ENCODE measurements at places on chromosomes 4 and X.

- no peak for DNase-seq
Observed at GRCh38 chr4:1019729-1020470, 8.5 kb downstream of the FGFRL1 start.

- no peak for DNase-seq
Observed at GRCh38 chrX:968148-968965, 244.1 kb downstream of the CRLF2 start.

- no peak for DNase-seq
Observed at GRCh38 chr4:113739197-113739596, 22.3 kb downstream of the CAMK2D start.

DNA sequence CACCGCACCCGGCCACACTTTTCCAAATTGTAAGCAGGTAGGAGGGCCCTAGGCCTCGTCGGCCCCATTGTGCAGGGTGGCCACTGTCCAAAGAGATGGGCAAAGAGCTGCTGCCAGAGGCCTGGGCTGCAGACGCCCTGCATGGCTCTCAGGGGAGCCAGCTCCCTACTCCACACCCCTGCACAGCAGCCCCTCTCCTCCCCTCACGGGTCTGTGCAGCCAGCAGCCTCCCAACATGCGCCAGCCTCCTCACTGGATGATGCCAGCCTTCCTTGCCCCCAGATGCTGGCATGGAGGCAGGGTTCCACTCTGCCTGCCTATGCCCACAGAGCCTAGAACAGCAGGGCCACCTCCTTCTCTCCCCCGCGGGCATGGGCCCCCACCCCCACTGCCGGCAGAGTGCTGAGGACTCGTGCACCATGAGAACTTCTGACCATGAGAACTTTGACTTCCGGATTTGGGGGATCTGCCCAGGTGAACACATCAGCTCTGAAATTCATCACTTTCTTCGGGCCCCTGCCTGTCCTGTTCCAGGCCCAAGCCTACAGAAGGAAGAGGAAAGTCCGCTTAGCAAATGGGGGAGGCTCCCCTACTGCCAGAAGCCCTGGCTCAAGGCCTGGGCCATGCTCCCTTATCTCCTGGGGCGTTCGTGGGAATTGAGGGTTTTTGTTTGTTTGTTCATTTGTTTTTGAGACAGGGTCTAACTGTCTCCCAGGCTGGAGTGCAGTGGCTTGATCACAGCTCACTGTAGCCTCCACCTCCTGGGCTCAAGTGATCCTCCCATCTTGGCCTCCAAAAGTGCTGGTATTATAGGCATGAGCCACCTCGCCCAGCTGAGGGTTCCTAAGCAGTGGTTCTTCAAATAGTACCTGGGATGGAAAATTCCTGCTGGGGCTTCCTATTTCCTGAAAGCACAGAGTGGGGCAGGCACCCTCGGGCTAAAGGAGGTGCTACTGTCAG, 8.0 kb downstream of the IRAK1 start:
- DNase-seq: no peak

DNA sequence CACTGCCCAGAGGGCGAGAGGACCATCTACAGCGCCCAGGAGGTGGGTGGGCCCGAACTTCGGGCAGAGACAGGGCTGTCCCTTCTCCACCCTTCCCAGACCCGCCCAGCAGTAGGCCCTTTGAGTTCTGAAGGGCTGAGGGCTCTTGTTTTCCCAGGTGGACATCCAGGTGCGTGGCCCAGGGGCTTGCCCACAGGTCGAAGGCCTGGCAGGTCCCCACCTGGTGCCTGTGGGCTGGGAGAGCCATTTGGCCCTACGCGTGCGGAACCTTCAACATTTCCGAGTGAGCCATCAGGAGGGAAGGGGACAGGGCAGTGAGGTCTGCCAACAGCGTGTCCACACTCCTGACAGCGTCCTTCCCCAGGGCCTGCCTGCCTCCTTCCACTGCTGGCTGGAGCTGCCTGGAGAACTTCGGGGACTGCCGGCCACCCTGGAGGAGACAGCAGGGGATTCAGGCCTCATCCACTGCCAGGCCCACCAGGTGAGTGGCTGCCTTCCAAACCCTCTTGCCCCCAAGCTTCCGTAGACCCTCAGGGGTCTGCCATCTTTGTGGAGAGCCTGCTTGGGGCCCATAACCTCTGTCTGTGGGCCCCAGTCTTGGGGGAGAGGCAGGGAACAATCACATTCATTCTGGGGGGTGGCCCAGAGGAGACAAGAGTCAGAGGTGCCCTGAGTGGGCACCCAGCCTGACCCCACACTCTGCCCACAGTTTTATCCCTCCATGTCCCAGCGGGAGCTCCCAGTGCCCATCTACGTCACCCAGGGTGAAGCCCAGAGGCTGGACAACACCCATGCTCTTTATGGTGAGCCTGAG, 6.8 kb downstream of the PLXNB3 start:
- no peak for DNase-seq

DNA sequence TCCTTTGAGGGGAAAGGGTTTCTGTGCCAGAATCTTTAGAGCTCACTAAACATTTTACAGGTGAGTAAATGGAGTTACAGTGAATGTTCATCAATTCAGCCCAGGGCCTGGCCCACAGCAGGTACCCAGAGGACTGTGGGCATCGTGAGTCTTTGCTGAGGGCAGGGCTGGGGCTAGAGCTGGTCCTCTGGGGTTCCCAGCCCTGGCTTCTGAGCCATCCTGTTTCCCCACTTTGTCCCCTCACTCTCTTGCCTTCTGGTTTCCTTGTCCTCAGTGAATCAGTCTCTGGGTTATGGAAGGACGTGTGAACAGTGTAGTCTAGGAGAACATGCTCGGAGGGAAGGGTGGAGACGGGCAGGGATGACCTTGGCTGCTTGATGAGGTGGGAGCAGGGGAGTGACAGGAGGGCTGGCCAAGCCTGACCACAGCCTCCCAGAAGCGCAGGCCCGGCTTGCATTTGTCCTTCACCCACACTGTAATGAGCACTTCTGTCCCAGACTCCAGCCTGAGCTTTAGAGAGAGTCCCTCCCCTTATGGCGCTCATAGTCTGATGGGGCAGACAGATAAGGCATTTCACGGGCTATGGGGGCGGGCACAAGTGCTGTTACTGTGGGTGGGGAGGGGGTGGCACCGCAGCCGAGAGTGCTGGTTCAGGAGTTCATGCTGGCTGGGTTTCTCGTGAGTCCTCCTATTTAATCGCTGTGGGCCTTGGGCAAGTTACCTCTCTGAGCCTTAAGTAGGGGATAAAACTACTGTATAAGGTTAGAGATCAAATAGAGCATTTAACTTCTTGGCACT, 17.3 kb downstream of the TBC1D14 start:
- DNase-seq: no peak

DNA sequence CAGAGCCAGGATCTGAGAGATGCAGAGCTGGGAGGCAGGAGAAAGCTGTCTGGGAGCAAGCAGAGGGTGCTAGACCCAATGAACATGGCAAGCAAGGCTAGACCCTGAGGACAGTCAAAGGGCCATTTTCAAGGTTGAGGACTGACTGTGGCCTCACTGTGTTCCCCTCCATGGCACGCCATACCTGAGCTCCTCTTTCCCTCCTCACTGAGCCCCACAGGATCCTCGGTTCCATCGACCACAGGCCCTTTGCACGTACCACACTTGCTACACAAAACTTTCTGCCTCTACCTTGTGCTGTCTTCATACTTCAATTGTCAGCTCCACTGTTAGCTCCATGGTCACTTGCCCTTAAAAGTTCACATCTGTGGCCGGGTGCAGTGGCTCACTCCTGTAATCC, 45.5 kb upstream of the CD99 start:
- no peak for DNase-seq

DNA sequence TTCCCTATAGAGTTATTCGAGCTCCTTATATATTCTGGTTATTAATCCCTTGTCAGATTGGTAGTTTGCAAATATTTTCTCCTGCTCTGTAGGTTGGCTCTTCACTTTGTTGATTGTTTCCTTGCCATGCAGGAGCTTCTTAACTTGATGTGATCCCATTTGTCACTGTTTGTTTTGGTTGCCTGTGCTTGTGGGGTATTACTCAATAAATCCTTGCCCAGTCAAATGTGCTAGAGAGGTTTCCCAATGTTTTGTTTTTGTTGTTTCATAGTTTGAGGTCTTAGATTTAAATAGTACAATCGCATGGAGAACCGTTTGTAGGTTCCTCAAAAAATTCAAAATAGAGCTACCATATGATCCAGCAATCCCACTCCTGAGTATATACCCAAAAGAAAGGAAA, 2.3 kb upstream of the SYTL5 start:
- DNase-seq: no peak

DNA sequence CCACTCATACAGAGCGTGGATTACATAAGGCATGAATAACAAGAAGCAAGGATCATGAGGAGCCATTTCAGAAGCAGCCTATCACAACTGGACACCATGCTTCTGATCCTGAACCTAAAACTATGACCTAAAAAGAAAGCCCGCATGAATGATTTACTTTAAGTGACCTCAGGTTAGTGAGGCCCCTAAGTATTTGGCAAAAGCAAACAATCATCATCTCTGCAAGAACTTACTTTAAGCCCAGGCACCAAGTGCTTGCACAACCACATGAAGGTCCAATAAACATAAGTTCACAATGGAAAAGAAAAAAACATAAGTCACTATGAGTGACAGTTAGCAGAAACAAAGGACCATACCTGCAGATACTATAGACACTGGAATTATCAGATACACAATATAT, 7.9 kb upstream of the MBTPS2 start:
- DNase-seq: no peak

- DNase-seq: no peak
Observed at GRCh38 chr4:147487616-147488015, 6.7 kb downstream of the EDNRA start.

- peak; percentile 34 for DNase-seq
Observed at GRCh38 chr4:73599182-73599581, 21.1 kb downstream of the RASSF6 start.

GRCh38 chr4:25401066-25401465, 24.0 kb downstream of the ANAPC4 start:
- no peak for DNase-seq

- no peak for DNase-seq
Observed at GRCh38 chrX:118346258-118347094, 570 bp downstream of the WDR44 start.

DNA sequence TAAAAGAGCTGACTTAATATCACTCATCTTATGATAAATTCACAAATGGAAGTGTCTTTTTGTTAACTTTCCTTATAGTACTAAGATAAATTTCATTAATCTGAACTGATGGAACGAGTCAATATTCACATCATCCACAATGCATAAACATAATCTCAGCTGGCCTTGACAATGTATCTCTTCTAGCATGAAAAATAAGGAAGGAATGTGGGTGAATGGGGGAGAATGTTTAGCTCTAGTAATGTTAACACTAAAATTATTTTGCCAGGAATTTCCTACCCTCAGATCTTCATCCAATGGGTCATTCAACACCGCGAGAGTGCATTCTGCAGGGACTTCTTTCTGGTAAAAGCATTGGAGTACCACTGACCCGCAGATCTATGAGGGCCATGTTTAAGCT, 15.8 kb downstream of the TRPC3 start:
- DNase-seq: no peak

GRCh38 chr4:77181720-77182119, 24.7 kb downstream of the CCNG2 start:
- DNase-seq: no peak

- DNase-seq: no peak
Observed at GRCh38 chr4:58507079-58507478, 1396.9 kb upstream of the IGFBP7 start.

GRCh38 chr4:83440148-83440814, 15.3 kb downstream of the HELQ start:
- no peak for DNase-seq

- no peak for DNase-seq
Observed at GRCh38 chrX:106391284-106391911, 220.4 kb upstream of the RADX start.

DNA sequence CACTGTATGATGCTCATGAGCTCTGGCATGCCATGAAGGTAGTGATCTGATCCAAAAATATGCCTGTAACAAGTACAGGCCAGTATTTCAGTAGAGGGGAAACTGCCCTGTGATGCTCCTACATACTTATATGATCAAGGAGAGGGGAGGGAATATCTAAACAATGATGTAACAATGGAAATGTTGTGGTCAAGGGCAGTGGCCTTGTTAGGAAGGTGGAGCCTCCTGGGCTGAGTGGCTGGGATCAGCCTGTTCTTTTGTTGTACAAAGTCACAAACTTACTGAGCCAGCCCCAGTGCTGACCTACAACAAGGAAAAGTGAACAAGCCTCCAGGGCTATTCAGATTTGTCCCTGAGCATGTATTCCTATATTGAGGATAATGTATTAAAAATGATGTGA, 70.3 kb downstream of the ANXA10 start:
- no peak for DNase-seq

GRCh38 chr4:7631288-7632014, 196.7 kb upstream of the PSAPL1 start:
- DNase-seq: no peak

- DNase-seq: no peak
Observed at GRCh38 chr4:57691370-57691769, 581.2 kb upstream of the IGFBP7 start.

GRCh38 chr4:138188406-138189084, 53.6 kb downstream of the SLC7A11 start:
- DNase-seq: no peak

DNA sequence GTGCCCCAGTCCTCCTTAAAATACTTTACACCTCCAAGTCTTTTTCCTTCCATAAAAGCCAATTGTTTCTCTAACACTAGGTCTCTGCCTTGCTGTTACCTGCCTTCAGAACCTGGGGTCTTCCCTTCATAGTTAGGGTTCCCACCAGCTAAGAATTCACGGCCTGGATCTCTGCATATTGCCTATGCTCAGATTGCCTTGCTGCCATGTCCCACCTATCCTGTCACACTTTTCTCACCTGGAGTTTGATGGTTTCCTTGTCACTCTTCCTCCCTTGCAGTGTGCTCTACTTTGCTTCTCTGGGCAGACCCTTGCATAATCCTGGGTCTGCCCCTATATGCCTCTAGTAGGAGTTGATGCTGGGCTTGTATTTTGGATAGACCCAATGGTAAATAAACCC, 36.6 kb upstream of the TMPRSS11E start:
- DNase-seq: no peak

DNA sequence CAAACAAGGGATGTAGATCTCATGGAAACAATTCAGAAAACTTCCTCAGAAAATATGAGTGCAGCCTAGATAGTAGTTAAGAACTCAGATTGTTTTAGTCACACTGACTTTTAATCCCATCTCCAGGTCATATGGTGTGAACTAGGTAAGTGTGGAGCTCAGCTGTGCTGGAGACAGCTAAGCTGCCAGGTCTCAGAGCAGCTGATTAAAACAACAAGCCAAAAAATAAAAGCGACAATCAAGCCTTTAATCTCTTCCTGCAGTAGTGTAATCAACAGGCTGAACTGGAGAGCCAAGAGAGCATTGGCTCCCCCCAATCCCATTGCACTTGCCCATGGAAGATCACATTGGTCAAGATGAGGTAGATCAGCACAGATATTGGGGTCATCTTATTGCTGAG, 98.3 kb upstream of the ATOH1 start:
- DNase-seq: no peak

GRCh38 chrX:2500803-2501558, at the start of the genes DHRSX and ZBED1:
TSS of gene DHRSX (minus strand) at chrX:2500976. CDS start at chrX:2500925, 51 bp downstream.
TSS of gene ZBED1 (minus strand) at chrX:2500976. CDS start at chrX:2490719, 10,257 bp downstream.
- DNase-seq: no peak

- no peak for DNase-seq
Observed at GRCh38 chrX:133390676-133391075, 24.6 kb downstream of the GPC4 start.
